ENCODE measurements at places on chromosomes 12 and 14. TPM values are rescaled to one million over a fixed set of nuclear protein-coding genes. Genes with fewer than 3 reads are reported as not detected.

DNA sequence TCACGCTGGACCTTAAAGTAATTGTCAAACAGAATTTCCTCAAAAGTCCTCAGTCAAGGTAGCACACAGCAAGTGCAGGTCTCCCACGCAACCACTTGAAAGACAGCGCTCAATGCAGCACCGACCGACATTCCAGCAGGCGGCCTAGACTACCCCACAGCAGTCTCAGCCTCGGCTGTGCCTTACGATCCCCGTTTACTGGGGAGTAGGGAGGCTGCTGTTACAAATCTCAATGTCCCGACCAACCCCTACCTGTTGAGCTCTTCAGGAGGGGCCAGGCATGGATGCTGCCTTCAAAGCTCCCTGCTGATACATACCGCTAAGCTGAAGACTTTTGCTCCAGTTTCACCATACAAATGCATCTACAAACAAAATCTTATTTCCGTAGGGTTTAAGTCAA, 21.8 kb downstream of the VPS37B start:
- H3K4me1 ChIP-seq, result peaks cover 58% of the 10 kb centered on the region
- DNase-seq, result no peak
- no peak overlapping the region for H3K4me3 ChIP-seq
- H3K27me3 ChIP-seq, result no peaks in the 10 kb centered on the region

SMOC1 gene
- 53.6 TPM for total RNA-seq

SLC6A13 gene
- total RNA-seq, result 104 TPM

DNA sequence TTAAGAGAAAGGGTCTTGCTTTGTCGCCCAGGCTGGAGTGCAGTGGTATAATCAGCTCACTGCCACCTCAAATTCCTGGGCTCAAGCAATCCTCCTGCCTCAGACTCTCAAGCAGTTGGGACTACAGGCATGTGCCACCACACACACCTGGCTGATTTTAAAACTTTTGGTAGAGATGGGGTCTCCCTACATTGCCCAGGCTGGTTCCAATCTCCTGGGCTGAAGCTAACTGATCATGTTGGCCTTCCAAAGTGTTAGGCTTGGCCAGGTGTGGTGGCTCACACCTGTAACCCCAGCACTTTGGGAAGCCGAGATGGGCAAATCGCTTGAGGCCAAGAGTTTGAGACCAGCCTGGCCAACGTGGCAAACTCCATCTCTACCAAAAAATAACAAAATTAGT, 43.9 kb upstream of the GCH1 start:
- H3K27me3 ChIP-seq, result no peaks in the 10 kb centered on the region
- no peak overlapping the region for H3K27ac ChIP-seq
- H3K4me1 ChIP-seq, result no peaks in the 10 kb centered on the region
- peaks cover 4% of the 10 kb centered on the region for H3K36me3 ChIP-seq

DNA sequence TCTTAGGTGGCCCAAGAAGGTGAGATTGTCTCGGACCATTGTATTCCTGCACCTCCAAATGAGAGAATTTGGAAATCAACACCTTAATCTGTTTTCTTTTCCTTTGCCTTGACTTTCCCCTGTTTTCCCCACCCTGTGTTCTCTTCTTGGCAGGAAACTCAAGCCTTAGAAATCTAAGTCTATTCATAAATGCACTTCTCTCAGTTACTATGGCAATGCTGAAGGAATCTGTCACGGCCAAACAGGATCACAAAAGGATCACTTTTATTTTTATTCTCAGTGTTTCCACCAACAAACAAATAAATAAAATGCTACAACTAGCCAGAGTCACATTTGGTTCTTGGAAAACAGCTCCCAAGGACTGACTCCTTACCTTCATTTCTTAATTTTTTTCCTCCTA, 270.5 kb downstream of the BCAT1 start:
- H3K4me3 ChIP-seq, result no peak overlapping the region
- H3K4me1 ChIP-seq, result peaks cover 3% of the 10 kb centered on the region
- DNase-seq, result no peak
- no peaks in the 10 kb centered on the region for H3K36me3 ChIP-seq

CDCA3 gene
- 4.8 TPM for total RNA-seq

GRCh38 chr12:121817648-121818043, 13.8 kb downstream of the SETD1B start:
- peaks cover 96% of the 10 kb centered on the region for H3K36me3 ChIP-seq
- H3K27me3 ChIP-seq, result no peaks in the 10 kb centered on the region
- no peak overlapping the region for H3K4me3 ChIP-seq
- no peak overlapping the region for H3K27ac ChIP-seq
- peaks cover 7% of the 10 kb centered on the region for H3K4me1 ChIP-seq
- no peak for DNase-seq

DNA sequence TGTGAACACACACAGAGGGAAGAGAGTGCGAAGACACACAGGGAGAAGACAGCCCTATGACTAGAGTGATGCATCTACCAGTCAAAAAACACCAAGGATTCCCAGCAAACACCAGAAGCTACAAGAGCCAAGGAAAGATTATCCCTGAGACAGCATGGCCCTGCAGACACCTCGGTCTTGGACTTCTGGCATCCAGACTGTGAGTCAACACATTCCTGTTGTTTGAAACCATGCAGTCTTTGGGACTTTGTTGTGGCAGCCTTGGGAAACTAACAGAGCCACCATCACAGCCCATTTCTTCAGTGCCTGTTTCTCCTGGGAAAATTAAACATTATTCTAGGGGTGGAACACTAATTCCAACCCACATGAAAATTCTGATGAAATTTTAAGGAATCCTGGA, 220.6 kb downstream of the GXYLT1 start:
- H3K27me3 ChIP-seq, result no peaks in the 10 kb centered on the region
- DNase-seq, result no peak

- H3K4me3 ChIP-seq, result no peak overlapping the region
- no peak overlapping the region for H3K27ac ChIP-seq
- H3K27me3 ChIP-seq, result peaks cover 19% of the 10 kb centered on the region
- DNase-seq, result no peak
- no peaks in the 10 kb centered on the region for H3K36me3 ChIP-seq
Measured at GRCh38 chr14:100658181-100658886, 68.4 kb upstream of the DLK1 start.

- no peak overlapping the region for H3K4me3 ChIP-seq
- no peak for DNase-seq
- no peaks in the 10 kb centered on the region for H3K27me3 ChIP-seq
- no peaks in the 10 kb centered on the region for H3K36me3 ChIP-seq
- no peaks in the 10 kb centered on the region for H3K4me1 ChIP-seq
- H3K27ac ChIP-seq, result no peak overlapping the region
Measured at GRCh38 chr12:57048423-57049118, 1.4 kb downstream of the MYO1A start.

CPNE8 gene
- total RNA-seq, result 18.6 TPM

DNA sequence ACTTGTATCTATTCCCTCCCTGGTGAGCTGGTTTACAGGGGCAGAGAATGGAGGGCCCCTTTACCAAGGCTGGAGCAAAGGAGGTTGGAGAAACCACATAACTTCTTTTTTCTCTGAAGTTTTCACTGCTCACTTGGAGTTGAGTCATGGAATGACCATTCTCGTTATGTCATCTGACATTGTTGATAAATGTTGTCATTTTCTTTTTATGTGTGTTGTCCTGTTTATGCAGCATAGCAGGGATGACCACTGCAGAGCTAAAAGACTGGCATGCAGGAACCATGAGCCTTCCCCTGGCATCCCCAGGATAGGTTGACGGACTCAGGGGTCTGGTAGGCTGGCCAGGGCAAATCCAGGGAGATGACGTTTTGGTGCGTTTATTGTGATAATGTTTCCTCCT, 256.8 kb upstream of the DDHD1 start:
- no peak for DNase-seq
- no peaks in the 10 kb centered on the region for H3K4me1 ChIP-seq
- no peaks in the 10 kb centered on the region for H3K27me3 ChIP-seq

GRCh38 chr14:80496090-80496489, 284.8 kb upstream of the DIO2 start:
- DNase-seq, result no peak
- H3K27ac ChIP-seq, result no peak overlapping the region
- no peaks in the 10 kb centered on the region for H3K36me3 ChIP-seq

GRCh38 chr12:57430112-57430930, 522 bp downstream of the R3HDM2 start:
- peaks cover 5% of the 10 kb centered on the region for H3K36me3 ChIP-seq
- peak overlapping the region; percentile 67 for H3K4me3 ChIP-seq
- no peaks in the 10 kb centered on the region for H3K27me3 ChIP-seq
- peak overlapping the region; percentile 91 for H3K27ac ChIP-seq
- no peak for DNase-seq

GRCh38 chr14:54627540-54628363, 60.8 kb downstream of the SAMD4A start:
- H3K36me3 ChIP-seq, result no peaks in the 10 kb centered on the region
- H3K27ac ChIP-seq, result peak overlapping the region; percentile 83
- no peak for DNase-seq

- H3K27me3 ChIP-seq, result no peaks in the 10 kb centered on the region
- DNase-seq, result peak; percentile 51
- peak overlapping the region; percentile 80 for H3K4me3 ChIP-seq
- peak overlapping the region; percentile 99 for H3K27ac ChIP-seq
- H3K4me1 ChIP-seq, result peaks cover 58% of the 10 kb centered on the region
Measured at GRCh38 chr12:121800694-121801594, 2.9 kb upstream of the SETD1B start.

DNA sequence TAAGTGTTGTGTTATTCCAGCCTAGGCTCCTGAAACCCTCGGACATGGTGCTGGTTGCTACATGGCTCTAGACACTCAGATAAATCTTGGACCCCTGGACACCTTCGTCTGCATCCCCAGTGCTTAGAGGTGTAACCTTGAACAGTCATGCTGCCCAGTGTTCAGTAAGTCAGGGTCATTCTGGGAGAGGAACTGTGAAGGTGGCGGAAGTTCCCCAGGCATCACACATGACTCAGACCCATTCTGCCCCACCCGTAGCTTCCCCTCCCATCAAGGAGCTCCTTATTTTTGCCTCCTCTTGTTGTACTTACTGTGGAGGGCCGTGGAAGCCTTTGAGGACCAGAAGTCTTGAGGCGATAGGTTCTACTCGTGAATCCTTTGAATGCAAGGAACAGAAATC, 18.1 kb upstream of the SSPN start:
- no peak overlapping the region for H3K4me3 ChIP-seq
- H3K4me1 ChIP-seq, result no peaks in the 10 kb centered on the region
- H3K27me3 ChIP-seq, result no peaks in the 10 kb centered on the region
- H3K27ac ChIP-seq, result no peak overlapping the region
- DNase-seq, result no peak
- H3K36me3 ChIP-seq, result no peaks in the 10 kb centered on the region

DNA sequence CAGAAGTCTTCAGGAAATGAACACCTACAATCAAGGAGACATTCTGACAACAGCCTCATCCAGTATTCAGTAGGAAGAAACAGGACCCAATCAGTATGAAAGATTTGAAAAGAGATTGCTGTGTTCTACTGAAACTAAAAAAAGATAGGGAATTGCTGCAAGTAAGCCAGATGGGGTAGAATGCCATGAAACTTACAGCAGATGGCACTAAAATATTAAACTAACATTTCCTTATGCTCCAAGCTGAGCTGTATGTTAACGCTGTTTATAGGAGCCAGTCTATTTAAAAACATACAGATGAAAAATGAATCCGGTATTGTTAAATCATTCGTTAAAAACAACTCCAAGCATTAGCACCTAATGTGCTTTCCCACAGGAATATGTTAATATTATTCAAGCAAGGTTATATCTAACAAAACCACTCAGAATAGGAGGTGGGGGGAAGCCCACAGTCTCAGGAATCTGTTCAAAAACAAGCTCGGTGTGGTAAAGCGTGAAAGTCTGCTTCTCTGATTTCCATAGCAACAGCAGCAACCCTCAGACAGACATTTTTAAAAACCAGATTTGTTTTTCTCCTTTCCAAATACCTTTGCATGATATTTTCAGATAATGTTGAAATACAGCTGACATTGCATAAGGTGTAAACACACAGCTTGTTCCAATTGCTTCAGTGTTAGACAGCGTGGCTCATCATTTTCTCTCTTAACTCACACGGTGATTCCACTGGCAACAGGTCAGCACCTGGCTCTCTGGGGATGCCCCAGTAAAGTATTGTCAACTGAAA, 131.4 kb upstream of the CCDC175 start:
- DNase-seq, result no peak
- no peaks in the 10 kb centered on the region for H3K4me1 ChIP-seq
- no peak overlapping the region for H3K27ac ChIP-seq

DNA sequence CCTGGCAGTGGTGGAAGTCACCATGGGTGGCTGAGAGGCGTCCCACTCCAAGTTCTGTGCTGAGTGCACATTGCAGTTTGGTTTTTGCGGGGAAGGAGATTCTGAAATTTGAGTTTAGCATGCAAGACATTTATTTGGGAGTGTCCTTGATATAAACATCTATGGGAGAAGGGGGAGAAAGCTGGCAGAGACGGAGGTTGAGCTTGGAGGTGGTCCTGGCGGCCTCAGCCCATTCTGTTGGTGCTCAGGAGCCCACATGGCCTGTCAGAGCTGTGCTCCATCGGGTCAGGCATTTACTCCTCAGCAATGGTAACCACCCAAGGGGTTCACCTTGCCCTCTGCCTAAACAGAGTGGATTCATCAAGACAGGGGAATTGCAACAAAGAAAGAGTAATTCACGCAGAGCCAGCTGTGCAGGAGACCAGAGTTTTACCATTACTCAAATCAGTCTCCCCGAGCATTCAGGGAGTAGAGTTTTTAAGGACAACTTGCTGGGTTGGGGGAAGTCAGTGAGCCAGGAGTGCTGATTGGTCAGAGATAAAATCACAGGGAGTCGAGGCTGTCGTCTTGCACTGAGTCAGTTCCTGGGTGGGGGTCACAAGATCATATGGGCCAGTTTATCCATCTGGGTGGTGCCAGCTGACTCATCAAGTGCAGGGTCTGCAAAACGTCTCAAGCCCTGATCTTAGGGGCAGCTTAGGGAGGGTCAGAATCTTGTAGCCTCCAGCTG, 323.3 kb upstream of the TMEM132C start:
- H3K27ac ChIP-seq, result no peak overlapping the region
- H3K4me3 ChIP-seq, result no peak overlapping the region
- H3K4me1 ChIP-seq, result no peaks in the 10 kb centered on the region
- H3K27me3 ChIP-seq, result no peaks in the 10 kb centered on the region

DNA sequence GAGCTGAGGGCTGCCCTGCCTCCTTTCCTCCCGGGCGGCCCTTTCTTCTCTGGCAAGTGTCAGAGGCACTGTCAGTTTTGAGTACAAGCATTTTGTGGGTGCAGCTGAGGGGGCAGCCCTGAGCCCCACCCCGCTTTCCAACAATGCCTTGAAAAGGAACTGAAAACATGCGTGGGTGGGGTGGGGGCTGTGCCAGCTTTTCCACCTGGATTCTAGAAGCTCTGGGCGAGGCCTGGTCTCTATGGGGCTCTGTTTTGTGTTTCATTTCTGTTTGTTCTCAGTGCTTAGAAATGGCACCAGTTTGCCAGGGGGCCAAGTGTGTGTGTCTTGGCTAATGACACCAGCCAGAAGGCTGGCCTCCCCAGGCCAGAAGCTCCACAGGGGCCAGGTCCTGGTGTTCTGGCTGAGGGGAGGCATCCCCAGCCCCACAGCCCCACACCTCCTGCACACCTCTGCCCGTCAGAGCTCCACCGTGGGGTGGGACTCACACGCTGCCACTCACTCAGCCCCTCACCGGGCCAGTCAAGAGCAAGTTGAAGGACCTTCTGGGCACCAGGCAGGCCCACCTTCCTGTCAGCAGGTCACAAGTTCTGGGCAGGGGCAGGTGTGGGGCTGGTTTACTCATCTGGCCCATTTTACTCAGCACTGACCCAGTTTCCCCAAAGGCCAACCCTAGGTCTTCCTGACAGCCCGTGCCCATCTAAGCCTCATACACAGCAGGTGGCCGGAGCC, 155.1 kb downstream of the CALM1 start:
- no peak overlapping the region for H3K27ac ChIP-seq
- DNase-seq, result no peak
- no peaks in the 10 kb centered on the region for H3K27me3 ChIP-seq
- peaks cover 30% of the 10 kb centered on the region for H3K36me3 ChIP-seq
